AG04450 (cell line): ENCODE measurements at places on chromosomes 3 and 15.
A peak's percentile ranks its signal among the peaks of the same experiment; 100 is the strongest.

- no peak for DNase-seq
Observed at GRCh38 chr3:18080198-18080689, 337.8 kb upstream of the TBC1D5 start.

DNA sequence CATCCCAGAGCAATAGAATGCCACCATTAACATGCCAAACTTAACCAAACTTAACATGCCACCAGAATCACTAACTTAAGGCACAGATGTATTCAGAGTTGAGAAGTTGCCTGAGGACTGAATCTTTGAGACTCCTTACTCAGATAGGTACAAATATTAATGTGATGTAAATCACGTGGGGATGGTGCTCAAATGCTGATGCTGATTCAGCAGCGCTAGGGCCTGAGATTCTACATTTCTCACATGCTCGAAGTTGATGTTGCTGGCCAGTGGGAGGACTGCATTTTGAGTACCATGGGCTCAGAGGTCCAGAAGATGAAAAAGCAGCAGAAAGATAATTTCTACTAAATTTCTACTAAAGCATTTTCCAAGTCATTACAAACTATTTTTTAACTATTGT is 54.1 kb downstream of the RPL22L1 start:
- no peak for DNase-seq

- DNase-seq, result peak; percentile 46
Observed at GRCh38 chr3:52216585-52217408, 8.6 kb downstream of the TLR9 start.

- no peak for DNase-seq
Observed at GRCh38 chr15:93631958-93632618, 543.1 kb upstream of the RGMA start.

GRCh38 chr3:128253150-128253549 is 99.9 kb downstream of the EEFSEC start:
- no peak for DNase-seq

DNA sequence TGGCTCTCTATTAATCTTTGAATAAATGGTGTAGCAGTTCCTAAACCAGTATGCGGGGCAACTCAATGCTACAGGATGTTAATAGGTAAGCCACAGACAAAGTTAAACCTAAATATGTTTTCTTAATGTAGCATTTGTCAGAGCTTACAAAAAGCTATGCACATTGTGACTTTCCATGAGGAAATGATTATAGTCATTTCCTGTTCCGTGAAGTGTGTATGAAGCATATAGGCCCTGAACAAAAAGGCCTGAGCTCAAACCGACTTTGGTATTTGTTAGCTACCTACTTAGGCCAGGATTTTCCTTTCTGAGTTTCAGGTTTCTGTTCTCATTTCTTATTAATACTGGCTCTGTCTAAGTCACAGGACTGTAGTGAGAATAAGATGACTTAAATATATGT is 14.2 kb downstream of the ZNF80 start:
- no peak for DNase-seq

DNA sequence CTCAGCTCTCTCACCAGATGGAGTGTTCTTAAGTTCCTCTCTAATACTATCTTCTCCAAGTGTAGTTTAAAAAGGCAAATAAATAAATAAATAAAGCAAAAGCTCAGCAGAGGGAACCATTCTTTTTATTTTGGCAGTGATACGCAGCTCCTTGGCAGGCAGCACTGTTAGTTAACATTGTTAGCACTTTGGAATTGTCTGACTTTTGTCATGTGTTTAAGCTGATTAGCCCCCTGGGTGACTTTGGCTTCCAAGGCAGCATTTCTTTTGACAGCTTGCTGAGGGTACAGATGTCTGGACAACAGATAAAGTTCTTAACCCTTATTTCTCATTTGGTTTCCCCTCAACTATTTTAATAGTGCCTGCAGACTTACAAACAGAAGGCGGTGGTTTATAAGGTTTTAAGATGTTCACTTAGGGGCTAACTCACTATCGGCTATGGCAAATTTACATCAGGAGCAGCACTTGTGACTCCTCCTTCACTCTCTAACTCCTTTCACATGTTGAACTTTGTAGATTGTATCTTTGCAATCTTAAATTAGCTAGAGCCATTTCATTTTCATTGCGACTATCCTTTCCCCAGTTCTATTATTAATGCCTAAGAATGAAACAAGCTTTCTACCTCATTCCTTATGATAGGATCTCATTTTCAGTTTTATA is 213.4 kb downstream of the ZBBX start:
- no peak for DNase-seq

DNA sequence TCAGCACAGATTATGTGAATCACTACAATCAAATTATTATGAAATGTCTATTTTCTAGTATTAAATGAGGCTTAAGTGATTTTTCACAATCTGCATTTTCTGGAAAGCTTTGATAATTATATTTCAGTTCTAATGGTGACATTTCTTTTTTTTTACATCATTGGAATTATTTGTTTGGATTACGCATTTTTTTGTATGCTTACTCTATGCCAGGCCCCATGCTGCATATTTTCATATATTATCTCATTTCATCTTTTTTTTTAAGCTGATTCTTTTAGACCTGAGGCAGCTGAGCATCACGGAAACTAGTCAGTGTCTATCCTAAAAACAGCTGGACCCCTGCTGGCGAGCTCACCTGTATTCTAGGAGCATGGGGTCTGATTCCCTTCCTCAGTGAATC is 31.1 kb downstream of the SLCO3A1 start:
- no peak for DNase-seq

DNA sequence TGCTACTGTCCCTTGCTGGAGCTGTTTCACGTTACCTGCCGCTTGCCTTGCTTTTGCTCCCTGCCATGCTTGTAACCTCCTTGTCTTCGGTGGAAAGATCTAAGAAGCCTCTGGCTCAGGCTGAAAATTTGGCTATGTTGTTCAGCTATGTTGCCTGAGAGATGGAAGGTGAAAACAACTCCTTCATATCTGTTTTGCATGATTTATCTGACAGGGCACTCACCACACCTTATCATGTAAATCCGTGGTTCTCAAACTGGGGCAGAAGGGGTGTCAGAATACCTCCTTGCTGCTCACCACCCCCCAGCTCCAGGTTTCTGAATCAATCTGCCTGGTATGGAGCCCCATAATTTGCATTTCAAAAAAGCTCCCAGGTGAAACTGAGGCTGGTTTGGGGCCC is 6.5 kb upstream of the CORO2B start:
- no peak for DNase-seq

GRCh38 chr3:112770032-112770626 is 76.5 kb downstream of the CD200R1L start:
- DNase-seq, result no peak

- no peak for DNase-seq
Observed at GRCh38 chr3:161372321-161373260, 1.3 kb upstream of the SPTSSB start.

DNA sequence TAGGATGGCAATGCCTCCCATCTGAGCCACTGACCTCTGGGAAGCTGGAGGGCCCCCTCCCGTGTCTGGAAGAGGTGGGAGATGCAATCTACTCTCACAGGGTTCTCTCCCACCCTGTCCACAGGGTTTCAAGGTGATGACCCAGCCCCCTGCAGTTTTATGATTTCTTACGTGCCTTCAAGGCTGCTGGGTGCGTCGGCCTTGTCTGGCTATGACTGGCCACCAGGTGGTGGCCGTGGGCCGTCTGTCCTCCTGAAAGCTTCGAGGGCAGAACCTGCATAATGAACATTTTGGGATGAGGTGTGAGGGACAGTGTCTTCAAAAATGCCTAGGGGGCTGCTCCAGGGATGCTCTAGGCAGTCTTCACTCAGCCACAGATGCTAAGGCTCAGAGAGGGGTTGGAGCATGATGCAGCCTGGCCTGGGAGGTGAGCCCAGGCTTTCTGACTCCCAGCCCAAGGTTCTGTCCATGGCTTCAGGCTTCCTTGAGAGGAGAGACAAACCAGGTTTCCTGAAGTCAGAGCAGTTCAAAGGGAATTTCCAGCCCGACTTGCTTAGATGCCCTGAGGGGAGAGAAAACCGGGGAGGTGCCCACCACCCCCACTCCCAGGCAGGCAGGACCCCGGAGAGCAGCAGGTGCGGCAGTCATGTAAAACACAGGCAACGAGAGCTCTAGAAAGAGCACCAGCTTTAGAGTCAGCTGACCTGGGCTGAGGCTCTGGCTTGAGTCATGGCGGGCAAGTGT is 18.7 kb downstream of the ISG20 start:
- no peak for DNase-seq

DNA sequence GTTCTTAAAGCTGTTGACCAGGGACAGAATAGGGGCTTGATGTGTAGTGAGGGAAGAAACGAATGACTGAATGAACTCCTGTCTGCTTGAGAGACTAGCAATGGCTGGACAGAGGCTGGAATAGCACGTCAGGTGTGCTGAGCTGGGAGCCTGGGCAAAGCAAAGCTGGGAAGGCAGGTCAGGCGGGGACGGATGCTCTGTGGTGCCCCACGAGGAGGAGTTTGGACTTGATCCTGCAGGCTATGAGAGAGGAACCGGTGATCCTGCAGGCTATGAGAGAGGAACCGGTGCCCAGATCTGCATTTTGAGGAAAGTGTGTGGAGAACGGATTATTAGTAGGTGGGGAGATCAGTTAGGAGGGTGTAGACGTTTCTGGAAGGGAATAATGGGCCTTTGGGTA is 31.3 kb upstream of the PSTPIP1 start:
- DNase-seq, result no peak

DNA sequence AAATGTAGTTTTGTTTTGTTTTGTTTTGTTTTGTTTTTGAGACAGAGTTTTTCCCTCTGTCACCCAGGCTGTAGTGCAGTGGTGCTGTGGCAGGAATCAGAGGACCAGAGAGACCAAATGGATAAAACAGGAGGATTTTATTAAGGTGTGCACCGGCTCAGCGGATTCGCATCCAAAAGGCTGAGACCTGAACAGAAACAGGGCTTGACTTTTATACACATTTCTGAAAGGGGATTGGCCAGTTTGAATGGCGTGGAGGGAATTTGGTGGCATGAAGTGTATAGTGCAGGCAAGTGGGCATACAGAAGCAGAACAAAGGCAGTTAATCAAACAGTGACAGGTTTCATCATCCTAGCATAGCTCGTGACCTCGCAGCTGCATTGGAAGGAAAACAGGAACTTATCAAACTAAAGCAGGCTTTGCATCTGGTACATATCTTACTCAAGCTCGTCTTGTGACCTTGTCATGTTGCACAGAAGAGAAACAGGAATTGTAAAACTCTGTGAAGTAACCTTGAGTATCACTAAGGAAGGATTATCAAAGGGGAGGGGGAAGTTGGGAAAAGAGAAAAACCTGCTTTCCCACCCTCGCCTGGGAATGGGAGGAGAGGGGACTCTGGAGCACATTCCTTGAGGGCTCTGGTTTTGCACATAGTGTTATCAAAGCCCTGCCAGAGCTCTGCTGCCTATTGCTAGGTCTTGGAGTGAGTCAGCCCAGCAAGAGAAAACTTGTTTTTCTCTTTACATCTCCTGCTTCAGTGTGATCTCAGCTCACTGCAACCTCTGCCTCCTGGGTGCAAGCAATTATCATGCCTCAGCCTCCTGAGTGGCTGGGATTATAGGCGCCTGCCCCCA is 38.5 kb downstream of the C3orf62 start:
- no peak for DNase-seq

GRCh38 chr15:42157381-42157780 is 945 bp upstream of the PLA2G4F start:
- no peak for DNase-seq

- DNase-seq, result no peak
Observed at GRCh38 chr15:36362509-36362915, 216.9 kb upstream of the CDIN1 start.

GRCh38 chr3:43534675-43535074 is 87.1 kb downstream of the ANO10 start:
- no peak for DNase-seq

- no peak for DNase-seq
Observed at GRCh38 chr3:50221411-50222168, 14.4 kb upstream of the GNAI2 start.

DNA sequence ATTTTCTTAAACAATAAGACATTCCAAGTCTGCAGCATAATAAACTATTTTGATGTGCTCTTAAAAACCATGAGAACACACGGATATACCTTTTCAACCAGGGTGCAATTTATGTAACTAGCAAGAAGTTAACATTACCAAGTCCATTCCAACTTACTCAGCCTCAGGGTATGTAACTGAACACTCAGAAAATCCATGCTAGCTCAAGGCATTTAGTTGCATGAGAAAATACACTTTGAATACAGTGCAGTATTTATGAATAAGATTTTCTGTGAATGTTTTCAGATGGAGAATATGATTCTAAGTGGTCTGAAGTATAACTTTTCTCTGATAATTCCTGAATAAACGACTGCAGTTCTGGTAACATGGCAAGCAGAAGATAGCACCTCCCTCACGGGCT is 124.3 kb downstream of the SNRK start:
- no peak for DNase-seq
